ENCODE measurements at places on chromosomes 16 and 17.
A peak's percentile ranks its signal among the peaks of the same experiment; 100 is the strongest.

DNA sequence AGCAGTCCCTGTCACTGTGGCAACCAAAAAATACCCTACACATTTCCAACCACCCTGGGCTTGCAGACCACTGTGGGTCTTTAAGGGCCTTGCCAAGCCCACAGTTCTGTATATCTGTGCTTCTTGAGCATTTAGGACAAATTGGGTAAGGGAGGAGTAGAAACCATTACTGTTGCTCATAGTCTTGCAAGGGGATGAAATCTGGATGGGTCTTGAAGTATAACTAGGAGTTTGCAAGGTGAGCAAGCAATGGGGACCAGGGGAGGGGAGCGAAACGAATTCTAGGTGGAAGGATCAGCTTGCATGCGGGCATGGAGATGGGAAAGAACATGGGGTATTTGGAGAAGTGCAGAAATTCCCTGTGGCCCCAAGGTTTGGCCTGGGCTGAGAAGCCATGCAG, 202.9 kb downstream of the RAB11FIP4 start:
- no peak for DNase-seq

- peak; percentile 33 for DNase-seq
Observed at GRCh38 chr16:68902003-68902968, 59.0 kb downstream of the TANGO6 start.

DNA sequence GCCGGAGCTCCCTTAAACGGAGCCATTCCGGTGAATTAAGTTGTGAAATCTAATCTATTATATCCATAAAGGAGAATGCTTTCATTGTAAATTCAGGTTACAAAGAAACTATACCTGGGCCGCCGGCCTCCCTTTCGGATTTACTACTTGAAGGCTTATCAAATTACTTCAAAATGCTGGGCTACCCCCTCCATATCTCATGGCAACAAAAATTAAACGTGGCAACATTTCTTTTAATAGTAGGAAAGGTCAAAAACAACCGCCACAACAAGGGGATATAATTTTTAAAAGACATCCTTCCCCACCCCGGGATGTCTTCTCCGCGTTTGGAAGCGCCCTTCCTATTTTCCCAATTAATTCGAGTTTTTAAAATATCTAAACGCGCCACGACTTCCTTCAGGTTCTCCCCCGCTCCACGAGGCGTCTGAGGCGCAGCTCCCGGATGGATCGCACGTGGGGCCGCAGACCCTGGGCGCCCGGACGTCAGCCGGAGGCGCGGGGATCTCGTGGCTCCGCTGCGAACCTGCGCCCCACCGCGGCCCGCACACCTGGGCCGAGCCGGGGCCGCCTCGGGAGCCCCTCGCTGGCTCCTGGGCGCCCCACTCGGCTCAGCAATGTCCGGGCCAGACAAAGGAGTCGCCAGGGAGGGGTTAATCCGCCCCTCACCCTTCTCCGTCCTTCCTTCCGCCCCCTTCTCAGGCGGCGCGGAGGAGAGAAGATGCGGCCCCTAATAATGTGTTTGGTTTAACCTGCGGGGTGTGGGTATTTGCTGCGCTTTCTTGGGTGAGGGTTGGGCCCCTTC, 47.4 kb upstream of the SLC38A10 start:
- DNase-seq: no peak

DNA sequence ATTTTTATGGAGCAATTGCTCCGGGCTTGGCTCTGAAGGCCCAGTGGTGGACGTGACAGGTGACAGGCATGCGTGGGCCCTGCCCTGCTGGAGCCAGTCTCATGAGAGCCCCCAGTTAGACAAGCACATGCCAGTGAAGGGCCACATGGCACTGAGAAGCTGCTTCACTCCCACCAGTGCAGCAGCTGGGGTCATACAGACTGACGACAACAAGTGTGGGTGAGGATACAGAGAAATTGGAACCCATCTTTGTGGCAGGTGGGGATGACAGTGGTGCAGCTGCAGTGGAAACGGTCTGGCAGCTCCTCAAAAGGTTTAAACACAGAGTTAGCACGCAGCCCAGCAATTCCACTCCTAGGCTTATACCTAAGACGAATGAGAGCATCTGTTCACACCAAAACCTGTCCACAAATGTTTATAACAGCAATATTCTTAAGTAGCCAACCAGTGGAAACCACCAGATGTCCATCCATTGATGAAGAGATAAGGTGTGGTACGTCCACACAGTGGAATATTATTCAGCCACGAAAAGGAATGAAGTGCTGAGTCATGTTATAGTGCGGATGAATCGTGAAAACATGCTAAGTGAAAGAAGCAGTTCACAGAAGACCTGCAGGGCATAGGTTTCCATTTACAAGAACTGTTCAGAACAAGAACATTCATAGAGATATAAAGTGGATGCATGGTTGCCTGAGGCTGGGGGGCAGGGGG, 12.5 kb upstream of the CIBAR2 start:
- DNase-seq: no peak

GRCh38 chr17:57035971-57036481, 49.0 kb upstream of the AKAP1 start:
- no peak for DNase-seq

DNA sequence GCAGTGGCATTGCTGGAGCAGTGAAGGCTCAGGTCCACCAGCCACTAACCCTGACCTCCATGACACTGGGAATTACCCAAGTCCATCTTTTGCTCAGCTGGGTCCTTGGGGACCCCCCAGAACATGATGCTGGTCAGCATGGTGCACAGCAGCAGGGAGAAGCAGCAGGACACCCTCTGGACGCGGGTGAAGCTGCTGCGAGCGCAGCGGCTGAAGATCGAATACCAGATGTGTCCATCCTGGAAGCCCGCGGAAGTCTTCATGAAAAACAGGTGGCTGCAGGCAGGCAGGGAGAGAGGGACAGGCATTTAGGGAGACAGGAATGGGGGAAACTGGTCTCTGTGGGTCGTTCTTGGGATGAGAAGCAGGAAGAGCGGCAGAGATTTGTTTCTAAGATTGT, 53.4 kb upstream of the GCSH start:
- no peak for DNase-seq

GRCh38 chr17:978103-979093, 1.2 kb downstream of the NXN start:
- DNase-seq: no peak

Measured in T47D (cell line).